Right lobe of liver (tissue), 6 donors: ENCODE measurements at places on chromosomes 3 and 15. TPM values are rescaled to one million over a fixed set of nuclear protein-coding genes. Genes with fewer than 3 reads are reported as not detected.

GRCh38 chr3:177657243-177657642 lies 460.0 kb upstream of the TBL1XR1 start:
- DNase-seq: no peak

- DNase-seq: no peak
These were observed 1592.8 kb upstream of the GBE1 start for GRCh38 chr3:83354205-83354604.

DNA sequence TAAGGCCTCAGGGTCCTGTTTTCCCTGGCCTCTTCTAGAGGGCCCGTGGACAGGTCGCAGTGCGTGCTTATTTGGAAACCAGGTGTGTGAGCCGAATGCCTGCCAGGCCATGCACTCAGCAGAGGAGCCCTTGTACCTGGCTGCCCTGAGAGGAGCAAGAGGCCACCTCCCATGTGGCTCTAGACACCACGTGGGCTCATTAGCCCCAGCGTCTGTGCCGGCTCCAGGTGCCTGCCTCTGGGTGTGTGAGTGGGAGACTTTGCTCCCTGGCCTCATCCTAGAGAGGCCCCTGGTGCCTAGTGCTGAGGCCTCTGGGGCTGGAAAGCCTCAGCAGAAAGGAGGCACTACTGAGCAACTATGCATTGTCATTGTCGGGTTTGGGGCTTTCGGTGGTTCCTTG lies 50.4 kb downstream of the KLF13 start:
- DNase-seq: no peak

- no peak for DNase-seq
These were observed 33.1 kb downstream of the KLHL25 start for GRCh38 chr15:85761635-85762034.

- DNase-seq: no peak
These were observed 33.0 kb downstream of the ANP32A start for GRCh38 chr15:68787609-68788263.

- no peak for DNase-seq
These were observed 184.9 kb downstream of the SOX2 start for GRCh38 chr3:181896605-181897004.

DNA sequence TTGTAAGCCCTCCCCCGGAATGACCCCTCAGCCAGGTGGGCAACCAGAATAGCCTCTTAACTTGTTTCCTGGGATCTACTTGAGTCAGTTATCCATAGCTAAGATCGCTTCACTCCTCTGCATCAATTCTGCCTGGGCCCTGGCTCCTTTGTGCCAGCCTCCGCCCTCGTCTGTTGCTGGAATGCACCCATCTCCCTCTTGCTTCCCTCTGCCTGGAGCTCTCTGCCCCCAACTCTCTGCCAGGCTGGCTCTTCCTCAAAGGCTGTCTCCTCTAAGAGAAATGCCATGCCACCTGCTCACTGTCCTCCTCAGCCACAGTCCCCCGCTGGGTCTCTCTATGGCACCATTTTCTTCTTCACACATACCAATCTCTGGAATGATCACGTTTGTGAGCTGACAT lies 240.8 kb downstream of the ADAMTS17 start:
- no peak for DNase-seq

DNA sequence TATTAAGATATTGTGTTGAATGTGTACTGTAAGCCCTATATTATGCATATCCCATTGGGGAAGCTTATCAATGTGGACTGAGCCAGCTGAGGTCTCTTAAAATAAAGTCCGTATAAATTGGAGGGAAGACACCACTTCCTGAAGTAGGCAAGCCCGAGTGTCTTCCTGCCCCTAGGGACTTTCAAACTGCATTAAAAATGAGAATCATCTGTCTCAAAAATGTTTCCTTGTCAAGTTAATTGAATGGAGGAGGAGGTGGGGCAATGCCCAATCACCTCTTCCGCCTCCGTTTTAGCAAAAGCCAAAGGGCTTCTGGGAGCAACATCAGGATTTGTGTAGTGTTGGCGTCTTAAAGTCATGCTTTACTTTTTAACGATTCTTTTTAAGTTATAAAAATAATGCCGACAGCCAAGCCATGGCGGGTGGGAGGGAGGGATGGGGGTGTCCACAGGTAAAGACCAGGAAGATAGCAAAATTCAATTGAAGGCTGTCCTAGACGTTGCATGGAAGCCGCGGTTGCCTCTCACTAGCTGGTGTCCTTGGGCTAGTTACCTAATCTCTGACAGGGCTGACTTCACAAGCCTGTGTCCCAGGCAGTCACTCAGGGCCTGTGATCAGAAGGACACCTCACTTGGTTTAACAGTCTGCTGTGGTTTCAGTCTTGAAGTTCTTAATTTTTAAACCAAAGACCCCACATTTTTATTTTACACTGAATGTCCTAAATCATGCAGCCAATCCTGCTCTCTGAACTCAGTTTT lies 524.9 kb upstream of the PROK2 start:
- no peak for DNase-seq

GRCh38 chr15:79602731-79603130 lies 170.6 kb downstream of the MINAR1 start:
- DNase-seq: no peak

GRCh38 chr15:101193806-101194545 lies 57.9 kb downstream of the CHSY1 start:
- no peak for DNase-seq

DNA sequence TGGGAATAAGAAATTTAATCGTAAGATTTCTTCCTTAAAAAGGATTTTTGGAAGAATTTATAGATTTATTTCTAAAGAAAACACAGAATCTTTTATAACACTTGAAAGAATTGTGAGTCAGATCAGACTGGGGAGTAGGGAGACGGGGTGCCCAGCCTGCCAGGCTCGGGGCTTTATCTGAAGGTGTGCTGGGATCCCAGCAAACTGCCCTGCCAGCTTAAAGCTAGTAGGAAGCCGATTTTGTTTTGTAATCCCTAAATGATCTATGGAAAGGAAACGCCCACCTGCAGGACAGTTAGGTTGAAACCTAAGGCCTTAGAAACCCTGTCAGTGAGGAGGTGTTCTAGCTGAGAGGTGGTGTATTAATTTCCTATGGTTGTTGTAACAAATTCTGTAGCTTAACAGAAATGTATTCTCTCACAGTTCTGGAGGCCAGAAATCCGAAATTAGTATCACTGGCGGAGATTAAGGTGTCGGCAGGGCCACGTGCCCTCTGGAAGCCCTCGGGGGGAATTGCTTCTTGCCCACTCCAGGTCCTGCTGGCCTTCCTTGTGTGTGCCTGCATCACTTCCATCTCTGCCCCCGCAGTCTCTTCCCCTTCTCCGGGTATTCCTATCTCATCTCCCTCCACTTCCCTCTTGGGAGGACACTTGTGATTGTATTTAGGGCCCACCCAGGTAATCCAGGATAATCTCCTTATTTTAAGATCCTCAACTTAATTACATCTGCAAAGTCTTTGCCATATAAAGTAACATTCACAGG lies 19.3 kb upstream of the RAB6B start:
- DNase-seq: no peak

DNA sequence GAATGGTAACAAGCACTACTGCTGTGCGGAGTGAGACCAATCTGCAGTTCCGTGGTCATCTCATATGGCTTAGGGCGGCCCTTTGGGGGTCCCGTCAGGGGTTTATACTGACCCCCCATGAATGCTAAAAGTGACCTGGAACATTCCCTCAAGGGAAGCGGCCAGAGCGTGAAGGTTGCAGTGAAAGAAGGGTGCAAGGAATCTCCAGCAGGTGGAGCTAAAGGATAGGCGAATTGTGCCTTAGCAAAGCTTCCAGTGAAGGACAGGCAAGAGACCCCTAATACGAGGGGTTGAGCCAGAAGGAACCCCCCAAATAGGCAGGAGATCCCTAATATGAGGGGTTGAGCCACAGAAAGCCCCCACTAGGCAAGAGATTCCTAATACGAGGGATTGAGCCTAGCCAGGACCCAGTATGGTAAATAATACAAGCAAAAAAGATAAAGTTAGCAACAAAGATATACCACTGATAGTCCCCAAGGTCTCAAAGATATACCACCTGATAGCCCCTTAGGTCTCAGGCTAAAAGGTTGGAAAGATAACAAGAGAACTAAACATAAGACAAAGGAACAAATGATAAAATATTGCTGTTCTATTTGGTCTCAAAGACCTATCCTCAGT lies 32.8 kb downstream of the ZNF589 start:
- peak; percentile 31 for DNase-seq

DNA sequence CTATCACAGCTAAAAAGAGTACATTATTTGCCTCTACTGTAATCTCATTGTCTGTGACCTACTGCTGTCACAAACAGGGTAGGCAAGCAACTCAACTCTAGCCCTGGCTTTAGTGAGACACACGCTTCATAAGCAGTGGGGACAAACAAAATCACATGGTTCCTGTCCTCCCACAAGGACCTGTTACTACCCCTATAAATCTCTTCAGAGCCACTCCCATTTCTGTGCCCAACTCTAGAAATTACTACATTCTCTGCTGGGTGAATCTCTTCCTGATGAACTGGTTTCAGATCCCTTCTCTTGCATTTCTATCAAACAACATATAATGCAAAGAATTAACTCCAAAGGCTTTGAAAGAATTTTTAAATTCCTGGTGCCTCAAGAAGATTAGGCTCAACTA lies 117.3 kb downstream of the DMXL2 start:
- DNase-seq: no peak

DNA sequence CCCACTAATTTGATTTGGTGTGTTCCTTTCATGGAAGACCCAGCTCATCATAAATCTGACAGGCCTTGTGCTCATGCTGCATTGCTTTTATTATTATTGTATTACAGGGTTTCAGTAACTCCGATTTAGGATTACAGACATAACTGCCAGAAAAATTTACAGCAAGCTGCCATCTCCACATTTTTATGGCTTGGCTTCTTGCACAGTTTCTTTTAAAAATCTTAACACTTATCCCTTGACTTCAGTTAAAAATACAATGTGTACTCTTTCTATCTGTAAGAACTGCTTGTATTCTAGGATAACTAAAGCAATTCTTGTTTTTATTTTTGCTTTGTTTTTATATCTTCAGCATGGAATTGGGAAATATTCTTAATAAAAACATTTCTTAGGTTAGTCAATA lies 612.2 kb downstream of the DIPK2A start:
- no peak for DNase-seq

DNA sequence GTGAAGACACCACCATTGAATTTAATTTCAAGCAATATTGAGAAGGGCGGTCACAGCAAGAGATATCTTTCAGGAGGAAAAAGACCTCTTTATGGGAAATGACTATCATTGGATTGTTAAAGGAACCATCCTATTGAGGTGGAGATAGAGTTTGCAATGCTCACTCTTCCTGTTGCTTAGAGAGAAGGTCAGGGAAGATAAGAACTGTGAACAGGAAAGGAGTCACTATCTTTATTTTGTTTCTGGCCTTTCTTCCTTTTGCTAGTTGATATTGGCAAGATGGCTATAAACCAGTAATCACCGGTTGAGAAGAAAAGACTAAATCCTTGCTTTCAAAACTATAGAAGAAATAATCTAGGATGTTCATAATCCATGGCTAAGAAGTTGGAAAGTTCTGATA lies 112.1 kb upstream of the TMEM108 start:
- no peak for DNase-seq

GRCh38 chr15:51837792-51838251 lies 8.4 kb downstream of the TMOD3 start:
- DNase-seq: no peak

DNA sequence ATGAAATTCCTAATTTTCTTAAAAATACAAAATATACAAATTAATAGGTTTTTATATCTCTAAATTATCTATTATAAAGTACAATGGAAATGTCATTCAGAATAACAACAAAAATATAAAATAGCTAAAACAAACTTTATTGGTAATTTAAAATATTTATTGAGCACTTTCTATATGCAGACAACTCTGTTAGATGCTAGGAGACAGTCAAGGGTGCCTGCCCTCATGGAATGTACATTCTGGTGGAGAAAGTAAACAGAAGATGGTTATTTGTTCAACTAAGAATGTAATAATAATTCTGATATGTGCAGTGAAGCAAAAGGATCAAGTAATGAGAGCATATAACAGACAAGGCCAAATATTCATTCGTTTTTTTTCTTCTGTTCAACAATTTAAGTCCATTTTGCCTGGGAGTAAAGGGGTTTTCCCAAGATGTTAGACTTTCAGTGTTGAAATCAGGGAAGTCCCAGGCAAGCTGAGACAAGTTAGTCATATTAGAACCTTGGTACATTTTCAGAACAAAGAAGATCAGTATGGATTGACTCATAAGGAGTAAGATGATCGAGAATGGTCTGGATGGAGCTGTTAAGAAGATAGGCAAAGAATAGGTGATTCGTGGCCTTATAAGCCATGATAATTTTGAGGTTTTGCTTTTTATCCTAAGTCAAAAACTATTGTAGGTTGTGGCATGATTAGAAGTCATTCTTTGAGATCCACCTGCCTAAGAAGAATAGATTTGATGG lies 150.2 kb upstream of the MLF1 start:
- DNase-seq: no peak

DNA sequence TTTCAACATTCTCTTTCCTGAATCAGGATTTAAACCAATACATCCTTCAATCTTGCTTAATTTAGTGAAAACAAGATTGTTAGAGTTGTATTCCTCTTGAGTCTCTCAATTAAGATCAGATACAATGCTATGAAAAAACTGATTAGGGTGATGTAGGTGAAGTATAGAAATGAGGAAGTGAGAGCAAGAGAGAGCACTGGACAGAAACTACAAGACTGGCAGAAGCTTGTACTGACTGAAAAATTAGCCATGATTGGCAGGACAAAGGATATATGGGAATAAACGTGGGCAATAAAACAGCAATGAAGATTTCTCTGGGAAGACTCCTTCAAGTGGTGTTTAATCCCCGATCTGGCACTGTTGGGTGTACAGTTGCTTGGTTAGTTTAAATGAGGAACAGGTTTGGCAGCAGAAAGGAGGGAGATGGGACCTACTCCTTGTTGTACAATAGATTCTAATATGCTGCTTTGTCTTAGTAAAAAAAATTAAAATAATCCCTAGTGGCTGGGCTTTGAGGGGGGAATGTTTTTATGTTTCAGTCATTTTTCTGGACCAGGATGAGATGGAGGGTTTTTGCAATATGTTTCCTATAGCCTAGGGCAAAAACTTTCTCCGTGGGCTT lies 252.7 kb downstream of the SLC9A9 start:
- DNase-seq: no peak

Gene OXTR
- total RNA-seq: 0.12 TPM
